ENCODE measurements at places on chromosomes 7 and 10. TPM values are rescaled to one million over a fixed set of nuclear protein-coding genes. Genes with fewer than 3 reads are reported as not detected.

PCDH15 gene
- not detected for total RNA-seq

KLF14 gene
- total RNA-seq = not detected

UFSP1 gene
- total RNA-seq = 3.1 TPM

UNCX gene
- not detected for total RNA-seq

CFAP46 gene
- 2.4 TPM for total RNA-seq

CFAP70 gene
- total RNA-seq = 0.40 TPM

ASAH2B gene
- total RNA-seq = 3.4 TPM

GCK gene
- 0.14 TPM for total RNA-seq

SLC16A12 gene
- 0.80 TPM for total RNA-seq

ABCF2 gene
- total RNA-seq = 86.2 TPM

DOCK4 gene
- 365 TPM for total RNA-seq

CALML5 gene
- not detected for total RNA-seq

NUTM2E gene
- not detected for total RNA-seq

C10orf88 gene
- total RNA-seq = 13.4 TPM

ASIC3 gene
- not detected for total RNA-seq

HOXA5 gene
- total RNA-seq = 12.7 TPM

UCN3 gene
- not detected for total RNA-seq

NXPH1 gene
- not detected for total RNA-seq

CDHR1 gene
- 0.13 TPM for total RNA-seq

ZNF853 gene
- total RNA-seq = 0.14 TPM
